ENCODE measurements at places on chromosomes 5 and 9.

DNA sequence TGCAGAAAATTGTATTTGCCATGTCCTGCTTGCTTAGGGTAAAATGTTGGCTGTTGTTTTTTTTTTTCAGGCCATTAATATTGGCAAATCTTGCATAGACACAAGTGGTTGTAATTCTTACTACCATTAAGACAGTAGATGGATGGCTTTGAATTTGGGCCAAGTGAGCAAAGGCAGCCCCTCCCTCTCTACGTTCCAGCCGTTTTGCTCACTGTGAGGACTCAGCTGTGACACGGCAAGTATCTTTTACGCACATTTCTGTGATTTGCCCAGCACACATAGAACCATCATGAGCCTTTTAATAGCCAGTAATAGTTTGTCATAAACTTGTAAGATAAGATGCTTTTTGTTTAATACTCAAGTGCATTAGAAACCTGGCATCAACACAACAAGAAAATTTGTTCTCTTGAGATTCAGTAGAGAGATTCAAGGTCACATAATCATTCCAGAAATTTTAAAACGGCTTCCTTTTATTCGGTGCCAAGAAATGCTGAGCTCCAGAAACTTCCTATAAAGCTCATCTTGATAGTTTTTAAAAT, 205.2 kb upstream of the ADCY2 start:
- DNase-seq: no peak

GRCh38 chr9:132752877-132753592, 82.8 kb downstream of the GTF3C4 start:
- DNase-seq: no peak

- DNase-seq: no peak
Observed at GRCh38 chr5:27598576-27598975, 560.2 kb upstream of the CDH9 start.

DNA sequence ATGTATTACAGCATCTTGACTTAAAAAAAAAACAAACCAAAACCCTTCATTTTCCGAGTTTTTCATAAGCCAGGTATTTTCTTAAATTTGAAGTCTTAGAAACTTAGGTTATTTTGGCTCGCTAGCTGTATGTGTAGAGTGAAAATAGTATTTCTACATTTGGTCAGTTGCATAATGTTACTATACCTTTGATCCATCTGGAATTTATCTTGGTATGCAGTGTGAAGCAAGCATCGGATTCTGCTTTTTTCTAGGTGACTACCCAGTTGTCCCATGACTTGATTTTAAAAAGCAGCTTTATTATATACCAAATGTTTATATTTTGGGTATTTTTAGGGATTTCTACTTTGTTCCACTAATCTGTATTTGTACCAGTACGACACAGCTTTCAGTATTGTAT, 27.7 kb downstream of the UBAP1 start:
- no peak for DNase-seq

GRCh38 chr9:107488375-107489143, 1.0 kb downstream of the KLF4 start:
- no peak for DNase-seq

DNA sequence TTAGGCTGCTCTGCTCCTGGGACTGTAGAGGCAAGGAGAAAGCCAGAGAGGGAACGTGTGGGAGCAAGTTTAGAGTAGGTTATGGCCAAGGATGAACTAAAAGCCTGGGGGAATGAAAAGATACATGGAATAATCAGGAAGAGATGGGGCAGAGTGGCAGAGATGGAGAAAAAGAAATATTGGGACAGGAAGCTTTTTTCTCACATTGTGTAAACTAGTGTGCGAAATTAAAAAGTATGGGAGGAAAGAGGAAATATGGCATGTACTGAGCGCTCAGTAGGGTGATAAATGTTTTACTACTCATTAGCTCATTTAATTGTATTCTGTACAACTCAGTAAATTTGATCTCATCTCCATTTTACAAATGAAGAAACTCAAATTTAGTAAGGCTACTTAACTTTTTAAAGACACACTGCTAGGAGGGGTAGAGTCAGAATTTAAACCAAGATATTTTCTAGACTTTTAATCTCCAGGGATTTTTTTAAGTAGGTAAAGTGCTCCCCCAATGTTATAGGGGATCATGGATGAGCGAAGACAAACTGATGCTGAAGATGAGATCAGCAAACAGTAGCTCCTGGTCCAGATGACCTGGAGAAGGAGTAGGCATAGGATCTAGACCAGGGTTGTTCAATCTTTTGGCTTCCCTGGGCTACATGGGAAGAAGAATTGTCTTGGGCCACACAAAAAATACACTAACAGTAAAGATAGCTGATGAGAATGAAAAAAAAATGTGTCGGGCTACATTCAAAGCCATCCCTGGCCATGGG, 30.8 kb downstream of the ALDH1A1 start:
- no peak for DNase-seq

DNA sequence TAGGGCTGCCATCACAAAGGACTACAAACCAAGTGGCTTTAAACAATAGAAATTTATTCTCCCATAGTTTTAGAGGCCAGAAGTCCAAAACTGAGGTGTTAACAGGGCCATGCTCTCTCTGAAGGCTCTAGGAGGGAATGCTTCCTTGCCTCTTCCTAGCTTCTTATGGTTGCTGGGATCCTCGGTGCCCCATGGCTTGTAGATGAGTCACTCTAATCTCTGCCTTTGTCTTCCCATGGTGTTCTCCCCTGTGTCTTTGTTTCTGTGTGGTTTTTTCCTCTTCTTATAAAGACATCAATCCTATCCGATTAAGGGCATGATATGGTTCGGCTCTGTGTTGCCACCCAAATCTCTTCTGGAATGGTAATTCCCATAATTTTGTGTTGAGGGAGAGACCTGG, 178.8 kb upstream of the NREP start:
- DNase-seq: no peak

DNA sequence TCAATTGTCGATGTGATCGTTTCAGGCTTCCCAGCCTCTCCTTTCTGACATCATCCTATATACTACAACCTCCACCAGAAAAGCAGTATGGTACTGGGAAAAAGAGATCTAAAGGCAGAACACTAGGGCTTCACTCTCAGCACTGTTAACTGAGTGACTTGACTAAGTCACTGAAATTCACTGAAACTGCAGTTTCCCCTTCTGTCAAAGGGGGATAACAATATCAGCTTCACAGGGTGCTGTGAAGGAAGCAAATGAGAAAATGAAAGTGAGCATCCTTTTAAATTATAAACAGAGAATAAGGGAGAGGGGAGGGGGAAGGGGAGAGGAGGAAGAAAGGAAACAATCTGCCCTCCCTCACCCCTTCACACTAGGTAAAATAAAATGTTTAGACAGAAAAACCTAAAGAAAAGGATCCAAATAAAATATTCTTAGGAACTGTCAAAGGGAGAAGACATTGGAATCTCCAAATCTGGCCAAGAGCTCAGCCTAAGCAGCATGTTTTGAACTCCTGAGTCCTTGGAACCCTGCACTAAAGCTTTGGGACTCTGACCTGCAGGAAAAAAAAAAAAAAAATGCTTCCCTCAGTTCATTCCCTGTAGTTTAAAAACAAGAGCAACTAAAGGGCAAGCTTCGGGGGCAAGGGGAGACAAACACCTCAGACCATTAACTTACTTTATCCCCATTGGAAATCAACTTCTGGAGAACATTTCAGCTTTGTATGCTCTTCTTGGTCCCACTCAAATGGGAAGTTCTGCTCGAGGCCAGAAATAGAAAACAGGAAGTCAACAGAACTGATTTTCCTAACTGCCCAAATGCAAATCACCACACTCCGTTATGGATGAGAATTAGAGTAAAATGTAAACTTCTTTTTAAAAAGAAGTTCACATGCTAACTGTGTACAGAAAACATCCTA, 178.3 kb downstream of the DEPDC1B start:
- no peak for DNase-seq

GRCh38 chr5:54942064-54942778, 43.2 kb downstream of the ESM1 start:
- no peak for DNase-seq

DNA sequence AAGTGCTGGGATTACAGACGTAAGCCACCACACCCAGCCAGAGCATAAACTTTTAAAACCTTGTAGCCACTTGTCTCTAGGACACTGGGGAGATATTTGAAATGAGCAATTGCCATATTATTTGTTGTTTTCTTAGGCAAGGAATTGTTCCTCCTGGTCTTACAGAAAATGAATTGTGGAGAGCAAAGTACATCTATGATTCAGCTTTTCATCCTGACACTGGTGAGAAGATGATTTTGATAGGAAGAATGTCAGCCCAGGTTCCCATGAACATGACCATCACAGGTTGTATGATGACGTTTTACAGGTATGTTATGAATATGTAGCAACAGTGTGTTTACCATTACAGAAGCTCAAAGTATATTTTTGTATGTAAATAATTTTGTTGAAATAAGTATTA, 30.5 kb downstream of the SFXN1 start:
- DNase-seq: no peak

GRCh38 chr5:67361932-67362729, 165.5 kb upstream of the CD180 start:
- DNase-seq: no peak

Measured in putamen (tissue), 1 donor.